Stimulated activated CD4-positive, alpha-beta T cell treated with anti-CD3 and anti-CD28 coated beads, TNF-alpha, amount 100 ng/mL, for 48 hours (primary cell): ENCODE measurements at places on chromosomes 2 and 18.

DNA sequence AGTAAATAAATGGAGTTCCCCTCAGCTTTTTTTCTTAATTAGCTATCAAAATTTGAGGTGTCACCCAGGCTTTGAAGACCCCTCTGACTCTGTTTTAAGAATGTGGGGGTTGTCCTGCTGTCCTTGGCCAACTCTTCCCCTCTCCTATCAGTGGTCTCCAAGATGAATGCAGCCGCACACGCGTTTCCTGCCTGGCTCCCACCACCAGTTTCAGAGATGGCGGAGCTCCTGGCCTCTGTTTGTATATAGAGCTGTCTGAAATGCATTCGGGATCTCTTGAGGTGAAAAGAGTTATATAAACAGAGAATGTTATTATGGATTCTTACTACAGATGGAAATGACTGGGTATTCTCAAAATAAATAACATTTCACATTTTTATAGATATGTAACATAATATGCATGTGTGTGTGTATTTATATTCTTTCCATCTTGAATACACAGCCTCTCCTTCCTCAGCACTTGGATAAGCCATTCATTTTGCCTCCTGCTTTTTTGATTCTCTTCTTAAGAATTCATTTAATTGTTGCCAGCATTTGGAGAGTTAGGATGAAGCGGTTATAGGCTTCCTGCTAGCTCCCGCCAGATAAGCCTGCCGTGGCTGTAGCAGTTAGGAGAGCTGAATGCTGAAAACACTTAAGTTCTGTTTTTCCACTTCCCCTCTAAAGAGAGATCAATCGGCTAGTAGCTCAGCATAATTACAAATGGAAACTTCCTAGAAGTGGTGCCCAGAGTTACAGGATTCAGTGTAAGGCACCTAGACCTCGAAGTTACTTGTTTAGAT, 659.3 kb upstream of the FANCL start:
- no peak for DNase-seq

- DNase-seq: no peak
These were observed 39.0 kb downstream of the AQP12A start for GRCh38 chr2:240730501-240731177.

GRCh38 chr2:120422465-120423160, 76.7 kb downstream of the INHBB start:
- DNase-seq: no peak

- DNase-seq: peak; percentile 7
These were observed 42.9 kb downstream of the HDLBP start for GRCh38 chr2:241272303-241273209.

DNA sequence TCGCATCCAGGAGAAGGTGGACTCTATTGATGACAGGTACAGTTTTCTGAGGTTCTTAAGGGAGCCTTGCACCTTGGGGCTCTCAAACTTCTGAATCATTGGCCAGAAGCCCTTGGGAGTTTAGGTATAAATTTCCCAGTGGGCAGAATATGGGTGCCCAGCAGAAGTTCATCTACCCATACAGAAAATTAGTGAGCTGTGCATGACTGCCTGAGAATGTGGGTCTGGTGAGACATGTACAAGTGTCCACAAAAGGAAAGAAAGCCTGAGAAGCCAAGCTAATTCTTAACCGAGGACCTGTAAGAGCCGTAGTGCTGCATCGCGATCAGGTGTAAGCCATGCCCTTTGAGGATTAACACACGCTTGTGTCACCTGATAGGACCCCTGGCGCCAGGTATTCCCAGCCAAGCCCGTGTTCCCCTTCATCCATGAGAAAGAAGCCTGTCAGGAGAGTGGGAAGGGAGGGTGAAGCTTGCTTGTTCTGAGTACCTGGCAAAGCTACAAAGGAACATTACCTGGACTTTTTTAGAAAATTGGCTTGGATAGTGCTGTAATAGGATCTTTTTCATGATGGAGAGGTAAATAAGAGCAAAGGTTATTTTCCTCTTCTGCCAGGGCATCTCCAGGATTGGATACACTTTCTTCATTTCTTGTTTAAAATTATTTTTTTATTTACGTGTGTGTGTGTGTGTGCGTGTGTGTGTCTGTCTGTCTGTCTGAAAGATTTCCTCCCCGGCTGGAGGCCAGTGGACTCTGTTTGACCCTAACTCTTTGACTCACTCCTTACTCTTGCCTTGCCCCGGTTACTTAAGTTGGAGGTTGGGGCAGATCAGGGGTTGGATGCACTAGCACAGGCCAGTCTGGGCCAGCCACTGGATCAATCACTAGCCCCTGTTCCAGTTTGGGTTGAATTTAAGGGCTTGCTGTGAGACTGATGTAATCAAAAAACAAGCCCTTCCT, 90.4 kb upstream of the EML6 start:
- no peak for DNase-seq

GRCh38 chr2:2530334-2530733, 199.3 kb upstream of the MYT1L start:
- no peak for DNase-seq

GRCh38 chr2:44005846-44006245, 10.1 kb upstream of the LRPPRC start:
- no peak for DNase-seq

- no peak for DNase-seq
These were observed 54.3 kb upstream of the PEX13 start for GRCh38 chr2:60963190-60963589.

GRCh38 chr2:157471078-157471477, 27.2 kb upstream of the CYTIP start:
- DNase-seq: no peak

GRCh38 chr2:188524519-188525113, 232.9 kb downstream of the GULP1 start:
- no peak for DNase-seq

GRCh38 chr2:230636684-230637271, 75.9 kb upstream of the CAB39 start:
- no peak for DNase-seq

DNA sequence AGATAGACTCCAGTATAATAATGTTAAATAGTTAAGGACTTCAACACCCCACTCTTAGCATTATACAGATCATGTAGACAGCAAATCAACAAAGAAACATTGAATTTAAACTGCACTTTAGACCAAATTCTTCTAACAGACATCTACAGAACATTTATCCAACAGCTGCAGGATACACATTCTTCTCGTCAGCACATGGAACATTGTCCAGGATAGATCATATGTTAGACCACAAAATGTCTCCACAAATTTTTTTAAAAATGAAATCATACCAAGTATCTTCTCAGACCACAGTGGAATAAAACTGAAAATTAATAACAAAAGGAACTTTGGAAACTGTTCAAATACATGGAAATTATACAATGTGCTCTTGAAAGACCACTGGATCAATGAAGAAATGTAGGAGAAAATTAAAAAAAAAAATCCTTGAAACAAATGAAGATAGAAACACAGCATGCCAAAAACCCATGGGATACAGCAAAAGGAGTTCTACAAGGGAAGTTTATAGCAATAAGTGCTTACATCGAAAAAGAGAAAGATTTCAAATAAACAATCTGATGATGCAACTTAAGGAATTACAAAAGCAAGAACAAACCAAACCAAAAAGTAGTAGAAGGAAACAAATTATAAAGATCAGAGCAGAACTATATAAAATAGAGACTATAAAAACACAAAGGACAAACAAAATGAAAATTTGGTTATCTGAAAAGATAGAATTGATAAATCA, 12.3 kb upstream of the SPP2 start:
- DNase-seq: no peak

DNA sequence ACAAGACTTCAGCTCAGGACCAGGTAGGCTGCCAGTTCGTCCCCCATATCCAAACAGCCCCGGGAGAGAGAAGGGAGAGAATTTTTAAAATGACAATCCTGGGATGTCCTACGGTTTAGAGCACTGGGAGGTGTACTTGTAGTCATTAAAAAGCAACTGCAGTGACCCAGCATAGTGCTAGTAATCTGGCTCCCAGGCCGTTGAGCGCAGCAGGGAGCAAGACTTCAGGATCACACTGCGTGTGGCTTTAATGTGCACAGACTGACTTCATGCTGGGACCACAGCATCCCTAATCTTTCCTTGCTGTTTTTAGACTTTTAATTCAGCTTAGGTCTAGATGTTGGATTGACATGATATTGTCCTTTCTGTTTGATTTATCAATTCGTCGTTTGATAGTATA, 219.3 kb upstream of the FOSL2 start:
- no peak for DNase-seq

DNA sequence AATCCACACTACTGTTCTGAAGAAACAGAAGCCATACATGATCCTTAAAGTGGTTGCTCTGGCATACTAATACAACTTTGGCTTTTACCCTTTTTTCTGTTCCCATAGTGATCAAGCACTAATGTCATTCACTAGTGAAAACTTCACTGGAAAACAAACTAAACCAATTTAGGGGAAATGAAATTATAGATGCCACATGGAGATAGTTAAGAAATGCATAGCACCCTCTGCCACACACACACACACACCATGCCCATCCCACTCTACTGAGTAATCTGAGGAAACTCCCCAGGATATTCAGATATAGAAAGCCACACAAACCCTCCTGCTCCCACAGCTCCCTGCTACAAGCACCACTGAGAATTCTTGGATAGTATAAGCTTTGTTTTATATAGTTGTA, 39.1 kb downstream of the SLC3A1 start:
- DNase-seq: no peak

DNA sequence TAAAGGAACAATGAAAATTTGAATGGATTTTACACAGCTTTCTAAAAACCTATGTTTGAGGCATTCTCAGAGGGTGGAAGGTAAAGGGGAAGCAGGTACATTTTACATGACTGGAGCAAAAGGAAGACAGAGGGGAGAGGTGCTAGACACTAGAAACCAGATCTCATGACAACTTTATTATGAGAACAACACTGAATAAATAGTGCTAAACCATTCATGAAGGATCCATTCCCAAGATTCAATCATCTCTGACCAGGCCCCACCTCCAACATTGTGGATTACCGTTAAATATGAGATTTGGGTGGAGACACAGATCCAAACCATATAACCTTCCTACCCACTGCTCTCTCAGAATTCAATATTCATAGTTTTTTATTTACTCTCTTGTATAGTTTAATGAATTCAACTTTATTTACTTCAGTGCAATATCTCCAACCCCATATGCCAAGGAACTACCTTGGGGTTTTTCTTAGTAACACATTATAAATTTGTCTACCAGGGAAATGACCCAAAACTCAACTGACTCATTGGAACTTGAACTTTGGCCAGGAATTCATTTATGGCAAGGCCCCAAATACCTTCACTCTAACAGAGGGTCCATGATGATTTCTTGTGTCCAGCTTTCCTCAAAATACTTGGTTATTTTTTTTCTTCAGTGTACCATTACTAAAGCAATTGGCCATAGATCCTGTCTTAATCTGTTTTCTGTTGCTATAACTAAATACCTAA, 317.8 kb downstream of the GULP1 start:
- DNase-seq: no peak

GRCh38 chr18:941331-941730, 36.7 kb downstream of the ADCYAP1 start:
- no peak for DNase-seq

GRCh38 chr18:12751503-12751884, 48.7 kb downstream of the PSMG2 start:
- DNase-seq: no peak

- DNase-seq: no peak
These were observed 298.6 kb upstream of the CDH20 start for GRCh38 chr18:61034580-61034979.

DNA sequence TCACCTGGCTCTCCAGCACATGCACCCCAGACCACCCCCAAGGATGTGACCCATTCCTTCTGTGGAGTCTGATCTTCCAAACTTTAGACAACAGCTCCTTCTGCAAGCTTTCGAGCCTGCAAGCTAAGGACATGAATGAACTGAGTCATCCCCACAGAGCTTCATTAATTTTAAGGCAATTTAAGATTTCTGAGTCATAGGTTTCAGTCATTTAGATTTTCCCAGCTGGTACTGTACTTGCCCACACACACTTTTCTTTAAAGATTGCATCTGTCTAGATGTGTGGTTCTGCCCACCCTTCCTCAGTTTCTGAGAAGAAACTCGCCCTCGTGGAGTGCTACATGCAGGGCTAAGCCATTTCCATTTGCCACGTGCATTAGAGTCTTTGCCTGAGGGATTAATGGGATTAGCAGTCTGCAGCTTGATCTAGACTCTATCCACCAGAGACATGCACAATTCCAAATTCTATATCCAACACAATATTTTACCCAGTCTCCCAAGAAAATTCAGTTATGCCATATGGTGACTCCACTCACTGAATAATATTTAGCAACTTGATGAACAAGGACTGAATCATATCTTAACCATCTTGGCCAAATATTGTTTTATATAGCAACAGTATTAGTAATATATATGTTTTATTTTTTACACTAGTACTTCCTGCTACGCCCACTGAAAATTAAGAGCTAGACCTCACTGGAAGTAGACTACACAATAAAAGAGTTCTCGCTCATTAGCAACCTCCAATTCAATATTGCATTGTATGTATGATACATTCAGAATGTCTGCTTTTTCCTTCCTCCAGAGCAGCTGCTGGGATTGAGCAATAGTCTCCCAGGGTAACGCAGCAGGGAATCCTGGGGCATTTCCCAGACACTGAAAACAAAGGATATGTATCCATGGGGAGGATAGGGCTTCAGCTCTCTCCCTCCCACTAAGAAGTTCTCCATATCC, 14.3 kb upstream of the TRIB2 start:
- DNase-seq: no peak
